DMS153 (cell line): ENCODE measurements at places on chromosomes 11 and 22.

DNA sequence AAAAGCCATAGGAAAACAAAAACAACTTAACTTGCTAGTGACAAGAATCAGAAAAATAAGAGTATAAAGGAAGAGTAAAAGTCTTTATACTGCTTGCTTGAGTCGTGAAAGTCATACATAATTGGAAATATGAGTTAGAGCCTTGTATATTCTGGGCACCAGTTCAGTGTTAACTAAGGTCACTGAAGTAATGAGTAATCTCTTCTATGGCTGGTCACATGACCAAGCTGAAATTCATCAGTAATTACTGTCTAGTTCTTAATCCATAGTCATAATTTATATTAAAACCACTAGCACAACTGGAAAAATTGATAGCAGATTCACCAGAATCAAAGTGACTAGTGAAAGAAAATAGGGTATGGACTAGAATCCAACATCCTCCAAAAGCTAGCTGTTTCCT lies 84.4 kb upstream of the SLC5A12 start:
- DNase-seq: no peak

GRCh38 chr11:76232026-76232665 lies 25.8 kb upstream of the WNT11 start:
- no peak for DNase-seq

DNA sequence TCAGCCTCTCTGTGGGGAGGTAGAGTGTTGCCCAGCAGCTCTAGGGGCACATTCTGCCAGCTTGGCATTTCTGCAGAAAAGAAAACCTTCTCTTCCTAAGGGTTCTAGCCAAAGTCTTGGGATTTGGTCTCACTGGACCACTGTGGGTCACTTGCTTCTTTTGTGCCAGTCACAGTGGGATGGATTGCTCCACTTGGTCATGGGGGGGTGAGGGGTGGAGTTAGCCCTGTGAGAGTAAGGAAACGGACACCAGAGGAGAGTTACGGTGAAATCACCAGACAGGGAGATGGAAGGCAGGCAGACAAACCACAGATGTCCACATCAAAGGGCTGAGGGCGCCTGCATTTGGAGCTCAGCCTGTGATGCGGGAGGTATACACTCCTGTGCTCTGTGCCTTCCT lies 10.8 kb downstream of the SGSM1 start:
- no peak for DNase-seq

- no peak for DNase-seq
These were observed 1492.7 kb downstream of the BRD1 start for GRCh38 chr22:48334971-48335370.

- DNase-seq: no peak
These were observed 906 bp downstream of the ARSA start for GRCh38 chr22:50626850-50627641.
